ENCODE measurements at places on chromosomes 2 and 18.

DNA sequence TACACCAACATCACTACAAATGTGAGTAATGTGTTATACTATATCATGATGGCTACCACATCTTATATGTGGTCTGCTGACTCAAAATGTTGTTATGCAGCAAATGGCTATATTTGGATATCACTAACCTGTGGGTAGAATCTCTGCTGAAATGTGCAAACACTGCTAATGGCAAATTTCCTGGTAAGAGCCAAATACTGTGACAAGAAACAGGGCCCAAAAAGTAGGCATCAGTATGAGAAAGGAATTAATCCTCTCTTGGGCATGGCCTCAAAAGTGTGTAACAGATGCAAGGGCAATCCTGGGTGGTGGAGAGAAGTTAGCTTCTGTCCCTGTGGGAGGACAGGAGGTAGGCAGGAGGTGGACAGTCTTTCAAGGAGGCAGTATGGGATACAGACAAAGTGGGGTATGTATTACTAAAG lies 13.3 kb downstream of the ATF2 start:
- DNase-seq: no peak

- no peak for DNase-seq
Measured at GRCh38 chr18:34219651-34220050, 5.1 kb downstream of the NOL4 start.

DNA sequence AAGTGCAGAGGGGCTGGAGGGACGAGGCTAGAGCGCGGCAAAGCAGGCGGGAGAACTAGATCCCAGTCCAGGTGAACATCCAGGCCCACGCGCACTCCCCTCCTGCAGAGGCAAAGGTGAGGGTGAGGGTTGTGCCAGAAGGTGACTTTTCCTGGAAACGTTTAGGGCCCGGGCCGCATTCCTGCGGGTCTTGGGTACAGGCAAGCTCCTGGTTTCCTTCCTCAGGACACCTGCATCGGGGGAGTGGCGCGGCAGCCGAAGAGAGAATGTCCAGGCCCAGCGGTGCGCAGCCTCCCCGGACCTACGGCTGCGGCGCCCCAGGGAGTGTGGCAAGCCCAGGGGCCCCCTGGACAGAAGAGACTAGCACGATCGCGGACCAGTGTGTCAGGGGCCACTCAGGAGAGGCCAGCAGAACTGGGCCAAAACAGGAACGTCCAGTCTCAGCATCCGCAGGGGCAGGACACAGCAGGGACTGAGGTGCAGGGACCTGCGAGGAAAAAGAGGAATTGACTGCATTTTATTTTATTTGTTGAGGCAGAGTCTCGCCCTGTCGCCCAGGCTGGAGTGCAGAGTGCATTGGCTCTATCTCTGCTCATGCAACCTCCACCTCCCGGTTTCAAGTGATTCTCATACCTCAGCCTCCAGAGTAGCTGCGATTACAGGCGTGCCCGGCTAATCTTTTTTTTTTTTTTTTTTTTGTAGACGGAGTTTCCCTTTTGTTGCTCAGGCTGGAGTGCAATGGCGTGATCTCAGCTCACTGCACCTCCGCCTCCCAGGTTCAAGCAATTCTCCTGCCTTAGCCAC lies 8.7 kb upstream of the IMPA2 start:
- no peak for DNase-seq

- no peak for DNase-seq
Measured at GRCh38 chr2:76752506-76752905, 769.7 kb downstream of the LRRTM4 start.

DNA sequence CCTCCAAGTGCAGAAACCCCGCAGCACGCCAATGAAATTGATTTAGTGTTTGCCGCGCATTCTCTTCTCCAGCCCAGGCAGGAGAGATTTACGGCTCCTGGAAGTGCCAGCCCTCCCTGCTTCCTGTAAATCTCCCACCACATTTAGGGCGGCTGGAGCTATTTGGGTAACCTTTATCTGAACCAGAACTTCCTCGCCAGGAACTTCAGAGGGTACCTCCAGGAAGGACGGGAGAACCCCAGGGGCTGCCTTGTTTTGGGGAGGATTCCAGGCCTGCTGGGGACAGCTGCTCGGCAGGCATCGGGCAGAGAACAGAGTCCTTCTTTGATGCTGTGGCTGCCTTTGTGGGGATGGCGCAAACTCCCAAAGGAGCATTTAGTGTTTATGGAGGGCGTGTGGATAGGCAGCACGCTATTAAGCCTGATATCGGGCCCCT lies 122.0 kb upstream of the MYCN start:
- no peak for DNase-seq

DNA sequence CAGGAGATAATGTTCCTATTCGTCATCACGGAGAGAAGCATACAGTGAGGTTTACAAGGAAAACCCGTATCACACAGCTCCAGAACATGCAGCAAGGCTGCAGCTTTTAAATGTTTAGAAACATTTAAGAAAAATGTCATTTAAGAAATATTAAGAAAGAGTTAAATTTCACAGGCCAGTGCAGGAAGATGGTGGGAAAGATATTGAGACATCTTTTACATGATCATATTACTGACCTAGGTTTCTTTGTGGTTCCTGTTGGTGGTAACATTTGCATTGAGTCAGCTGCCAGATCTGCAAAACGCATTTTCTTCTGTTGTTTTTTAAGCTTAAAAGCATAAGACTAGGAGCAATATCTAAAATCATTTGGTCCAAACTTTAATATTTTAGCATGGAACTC lies 44.9 kb downstream of the CPO start:
- no peak for DNase-seq

GRCh38 chr18:46297124-46297523 lies 192.9 kb downstream of the HAUS1 start:
- DNase-seq: no peak

GRCh38 chr2:184326066-184326465 lies 272.3 kb upstream of the ZNF804A start:
- DNase-seq: no peak

GRCh38 chr2:113216891-113217454 lies 43.2 kb downstream of the PSD4 start:
- DNase-seq: no peak

GRCh38 chr2:174121612-174122011 lies 126.7 kb downstream of the OLA1 start:
- no peak for DNase-seq

DNA sequence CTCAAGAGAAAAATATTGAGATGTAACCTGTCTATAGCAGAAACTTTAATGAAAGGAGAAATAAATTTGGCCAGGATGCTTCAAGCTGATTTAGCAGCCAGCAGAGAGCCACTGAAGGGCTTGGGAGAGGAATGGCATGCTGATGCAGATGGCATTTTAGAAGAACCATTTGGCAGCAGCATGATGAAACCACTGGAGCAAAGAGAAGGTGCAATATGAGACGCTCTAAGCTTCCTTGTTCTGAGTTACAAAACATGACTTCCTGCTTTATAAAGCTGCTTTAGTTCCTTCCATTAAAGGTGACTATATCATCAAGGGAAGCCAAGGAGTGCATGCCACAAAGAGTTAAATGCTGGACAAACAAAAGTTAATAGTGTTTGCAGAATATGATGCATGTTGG lies 189.7 kb downstream of the PID1 start:
- DNase-seq: no peak

DNA sequence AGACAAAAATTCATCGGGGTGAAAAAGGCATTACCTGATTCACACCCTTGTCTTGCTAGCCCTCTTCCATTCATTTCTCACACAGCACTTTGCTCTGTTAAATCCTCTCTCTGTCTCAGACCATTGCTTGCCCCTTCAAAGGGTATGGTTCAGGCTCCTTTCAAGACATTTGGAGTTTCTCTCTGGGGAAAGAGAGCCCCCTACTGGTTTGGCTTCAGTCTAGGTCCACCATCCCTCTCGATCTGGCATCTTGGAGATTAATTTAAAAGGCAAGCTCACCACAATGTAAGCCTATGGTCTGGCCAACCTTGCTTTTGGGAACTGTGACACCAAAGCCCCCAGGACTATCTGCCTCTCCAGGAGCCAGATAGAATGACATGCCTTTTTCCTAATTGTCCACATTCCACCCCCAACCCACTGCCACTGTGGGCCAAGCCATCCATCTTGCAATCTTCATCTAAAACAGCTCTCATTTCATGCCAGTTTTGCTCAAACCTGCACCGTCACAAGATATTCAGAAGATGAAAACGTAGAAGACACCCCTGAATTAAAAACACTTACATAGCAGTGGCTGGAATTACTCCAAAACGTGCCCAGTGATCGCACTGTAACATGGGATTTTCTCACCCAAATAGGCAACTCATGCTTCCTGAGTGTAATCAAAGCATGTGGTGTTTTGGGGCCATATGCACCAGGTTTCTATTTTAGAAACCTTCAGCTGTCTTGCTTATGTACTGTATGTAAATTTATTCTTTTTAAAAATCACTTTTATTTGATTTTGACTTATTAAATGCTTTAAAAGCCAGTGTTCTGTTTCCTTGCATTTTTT lies 93.9 kb downstream of the FARSB start:
- DNase-seq: no peak

DNA sequence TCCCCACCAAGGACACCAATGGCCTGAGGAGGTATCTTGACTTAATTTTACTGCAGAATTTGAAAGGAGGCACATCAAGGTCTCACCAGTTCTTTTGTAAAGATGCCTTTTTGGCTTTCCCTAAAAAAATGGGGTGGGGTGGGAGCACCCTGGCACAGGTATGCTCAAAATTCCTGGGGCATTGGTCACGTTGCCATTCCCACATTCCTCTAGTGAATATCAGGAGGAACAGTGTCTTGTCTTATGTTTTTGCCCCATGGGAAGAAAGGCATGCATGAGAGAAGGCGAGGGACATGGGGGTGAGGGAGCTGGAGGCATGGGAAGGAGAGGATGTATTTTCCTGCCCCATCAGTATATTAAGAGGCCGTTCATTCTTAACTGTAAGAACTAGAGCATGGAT lies 275.3 kb downstream of the CMPK2 start:
- no peak for DNase-seq

DNA sequence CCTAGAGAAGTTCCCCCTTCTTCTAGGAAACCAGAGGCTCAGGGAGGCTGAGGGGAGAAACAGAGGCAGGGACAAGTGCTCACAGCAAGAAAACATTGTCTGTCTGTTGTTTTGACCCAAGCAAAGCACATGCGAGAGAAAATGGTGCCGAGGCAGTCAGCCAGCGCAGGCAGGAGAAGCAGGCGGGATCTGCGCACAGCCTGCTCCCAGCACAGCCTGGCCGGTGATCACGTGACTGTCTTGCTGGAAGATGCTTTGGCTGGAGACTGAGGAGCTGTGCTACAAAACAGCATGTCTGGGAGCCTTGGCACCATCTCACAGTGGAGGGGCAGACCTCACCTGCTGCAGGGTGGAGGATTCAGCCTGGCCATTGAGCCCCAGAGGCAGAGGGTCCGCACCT lies 93.7 kb upstream of the MYCN start:
- DNase-seq: no peak

DNA sequence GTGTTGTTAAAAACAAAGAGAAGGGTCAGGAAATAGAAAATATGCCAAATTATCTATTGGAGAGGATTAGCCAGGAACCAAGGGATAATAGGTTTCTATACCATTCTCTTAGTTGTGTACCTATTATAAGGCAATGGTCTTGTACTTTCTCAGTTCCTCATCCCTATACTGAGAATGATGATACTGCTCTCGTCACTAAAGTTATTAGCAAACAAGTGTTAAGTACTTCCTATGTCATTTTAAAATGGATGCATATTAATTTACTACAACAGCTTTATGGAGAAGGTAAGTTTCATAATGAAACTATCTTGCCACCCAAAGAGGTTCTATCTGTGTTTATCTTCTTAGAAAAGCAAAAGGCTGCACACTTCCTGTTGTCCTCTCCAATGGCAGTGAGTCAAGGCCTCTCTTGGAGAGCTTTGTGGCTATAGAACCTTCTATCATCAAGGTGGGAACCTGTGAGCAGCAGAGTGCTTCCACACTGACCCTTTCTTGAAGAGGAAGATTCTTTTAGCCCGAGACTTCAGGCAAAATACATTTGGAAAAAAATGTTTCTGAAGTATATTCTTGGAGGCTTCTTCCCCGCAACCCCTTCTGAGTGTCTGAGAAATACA lies 460.7 kb upstream of the FANCL start:
- DNase-seq: no peak

DNA sequence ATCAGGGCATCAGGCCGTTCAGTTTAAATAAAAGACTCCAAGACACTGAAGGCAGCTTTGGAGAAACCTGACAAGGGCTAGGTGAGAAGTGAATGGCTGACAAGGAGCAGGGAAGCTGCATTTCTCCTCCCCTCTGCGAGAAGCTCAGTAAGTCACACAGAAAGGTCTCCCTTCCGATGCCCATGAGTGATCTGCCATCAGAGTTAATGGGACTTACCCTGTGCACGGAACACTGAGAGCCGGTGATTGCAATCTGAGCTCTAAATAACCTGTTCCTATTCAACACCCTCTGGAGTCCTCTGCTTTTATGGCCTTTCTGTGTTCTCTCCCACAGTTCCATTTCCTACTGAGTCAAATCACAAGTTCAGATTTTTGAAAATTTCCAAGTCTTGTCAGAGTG lies 322.2 kb upstream of the MYT1L start:
- no peak for DNase-seq

GRCh38 chr2:3970791-3971651 lies 267.6 kb downstream of the DCDC2C start:
- no peak for DNase-seq

DNA sequence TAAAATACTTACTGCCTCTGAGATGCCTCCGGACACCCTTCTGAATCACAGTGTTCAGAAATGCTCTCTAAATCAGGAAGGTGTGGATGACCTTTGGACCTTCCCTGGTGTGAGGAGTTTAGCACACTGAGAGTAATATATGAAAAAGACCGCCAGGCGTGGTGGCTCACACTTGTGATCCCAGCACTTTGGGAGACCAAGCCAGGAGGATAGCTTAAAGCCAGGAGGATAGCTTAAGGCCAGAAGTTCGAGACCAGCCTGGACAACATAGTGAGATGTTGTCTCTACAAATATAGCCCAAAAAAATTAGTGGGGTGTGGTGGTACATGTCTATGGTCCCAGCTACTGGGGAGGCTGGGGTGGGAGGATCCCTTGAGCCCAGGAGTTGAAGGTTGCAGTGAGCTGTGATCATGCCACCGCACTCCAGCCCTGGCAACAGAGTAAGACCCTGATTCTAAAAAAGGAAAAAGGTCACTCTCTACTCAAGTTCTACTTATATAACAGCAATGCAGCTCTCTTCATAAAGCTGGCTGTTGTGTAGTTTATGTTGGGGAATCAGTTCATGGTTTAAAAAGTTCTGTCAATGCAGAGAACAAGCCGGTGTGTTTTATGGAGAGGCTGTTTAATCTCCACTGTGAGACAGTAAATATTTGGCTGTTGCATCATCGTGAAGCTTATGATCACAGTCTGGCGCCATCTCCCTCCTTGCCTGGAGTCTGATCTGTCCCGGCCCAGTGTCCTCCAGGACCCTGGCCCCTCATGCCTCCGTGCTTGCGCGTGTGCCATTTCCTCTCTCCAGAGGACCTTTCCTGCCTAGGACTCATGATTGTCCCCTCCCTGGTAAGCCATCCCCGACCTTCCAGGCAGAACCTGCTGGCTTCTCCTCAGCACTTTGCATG lies 184.5 kb downstream of the FAM210A start:
- DNase-seq: no peak

DNA sequence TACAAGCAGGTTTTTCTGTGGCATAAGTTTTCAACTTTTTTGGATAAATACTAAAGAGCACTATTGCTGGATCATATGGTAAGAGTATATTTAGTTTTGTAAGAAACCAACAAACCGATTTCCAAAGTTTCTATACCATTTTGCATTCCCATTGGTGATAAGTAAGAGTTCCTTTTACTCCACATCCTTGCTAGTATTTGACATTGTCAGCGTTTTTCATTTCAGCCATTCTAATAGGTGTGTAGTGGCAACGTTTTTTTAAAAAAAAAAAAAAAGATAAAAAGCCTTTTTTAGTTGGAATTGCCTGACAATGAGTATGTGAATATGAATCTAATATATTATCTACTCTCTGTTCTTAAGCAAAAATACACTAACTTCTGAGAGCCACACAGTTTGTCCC lies 185.9 kb downstream of the AGPS start:
- DNase-seq: no peak
